Effector memory CD8-positive, alpha-beta T cell (primary cell): ENCODE measurements at places on chromosomes 7 and 10.

DNA sequence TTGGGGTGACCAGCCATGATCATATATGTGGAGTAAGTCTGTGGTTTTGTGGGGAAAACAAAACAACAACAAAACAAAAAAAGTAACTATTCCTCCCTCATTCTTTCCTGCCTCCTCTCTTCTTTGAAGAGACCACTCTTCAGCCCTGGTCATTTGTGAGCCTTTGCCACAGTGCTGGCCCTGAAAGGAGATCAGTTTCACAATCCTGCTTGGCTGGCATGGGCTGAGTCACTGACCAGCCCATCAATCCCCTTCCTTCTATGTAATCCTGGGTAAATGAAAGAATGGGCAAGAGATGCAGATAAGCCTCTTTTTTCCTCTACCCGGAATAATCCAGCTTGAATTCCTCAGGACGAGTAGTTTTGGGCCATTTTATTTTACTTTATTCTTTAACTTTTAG, 13.6 kb downstream of the CSTF2T start:
- no peak overlapping the region for H3K4me3 ChIP-seq
- H3K27ac ChIP-seq: no peak overlapping the region
- H3K27me3 ChIP-seq: peaks cover 11% of the 10 kb centered on the region
- no peaks in the 10 kb centered on the region for H3K4me1 ChIP-seq
- H3K36me3 ChIP-seq: no peaks in the 10 kb centered on the region
- no peak for DNase-seq

GRCh38 chr7:69908454-69908853, 310.2 kb downstream of the AUTS2 start:
- H3K4me3 ChIP-seq: no peak overlapping the region
- no peak for DNase-seq
- H3K36me3 ChIP-seq: no peaks in the 10 kb centered on the region
- H3K4me1 ChIP-seq: peaks cover 6% of the 10 kb centered on the region
- no peak overlapping the region for H3K27ac ChIP-seq

DNA sequence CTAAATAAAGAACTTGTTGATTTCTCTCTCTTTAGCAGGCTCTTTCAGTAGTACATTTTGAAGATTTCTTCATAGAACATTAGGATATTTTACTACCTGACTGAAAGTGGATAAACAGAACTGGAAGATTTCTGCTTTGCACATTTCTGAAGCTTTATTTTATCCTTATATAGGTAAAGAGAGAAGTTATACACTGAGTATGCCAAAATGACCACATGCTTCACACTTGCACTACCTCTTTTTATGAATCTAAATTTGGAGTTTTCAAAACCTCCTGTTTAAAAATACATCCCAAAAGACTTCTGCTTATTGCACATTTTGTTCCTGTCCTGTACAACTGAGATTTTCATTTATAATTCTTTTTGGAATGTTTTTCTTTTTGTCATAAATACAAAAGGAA, 197.4 kb upstream of the PRPS1L1 start:
- no peak overlapping the region for H3K4me3 ChIP-seq
- H3K36me3 ChIP-seq: no peaks in the 10 kb centered on the region
- H3K27me3 ChIP-seq: peaks cover 7% of the 10 kb centered on the region

DNA sequence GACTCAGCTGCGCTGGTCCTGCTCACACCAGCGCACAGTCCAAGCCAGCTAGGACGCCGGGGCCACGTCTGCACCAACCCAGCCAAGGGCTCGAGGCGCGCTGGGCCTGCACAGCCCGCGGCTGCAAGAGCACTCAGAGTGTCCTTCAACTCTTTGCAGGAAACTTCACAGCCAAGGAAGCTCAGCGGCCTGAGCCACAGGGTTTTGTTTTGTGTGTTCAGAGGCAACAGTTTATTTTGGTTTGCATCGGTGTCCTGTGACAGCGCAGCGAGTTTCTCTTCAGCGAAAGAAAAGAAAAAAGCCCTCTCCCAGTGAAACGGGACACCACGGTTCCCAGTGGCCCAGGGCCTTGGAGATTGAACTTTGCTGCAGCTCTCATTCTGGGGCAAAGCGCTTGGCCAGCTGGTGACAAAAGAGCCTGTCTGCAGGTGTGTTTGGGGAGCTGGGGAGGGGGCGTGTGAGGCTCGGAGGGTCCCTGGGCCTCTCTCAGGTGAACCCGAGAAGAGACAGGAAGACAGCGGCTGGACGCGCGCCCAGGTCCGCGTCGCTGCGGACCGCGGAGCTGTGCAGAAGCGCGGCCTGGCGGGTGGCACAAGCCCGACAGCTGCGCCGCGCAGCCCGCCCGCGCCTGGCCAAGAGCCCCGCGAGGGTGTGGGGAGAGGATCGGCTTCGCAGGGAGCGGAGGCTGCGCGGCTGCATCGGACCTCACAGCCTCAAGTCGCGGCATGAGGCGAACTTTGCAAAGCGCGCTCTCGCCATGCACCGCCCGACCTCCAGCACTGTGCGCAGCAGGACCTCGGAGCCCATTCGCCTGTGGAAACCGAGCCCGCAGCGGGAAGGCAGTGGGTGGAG, 922 bp downstream of the CXCL12 start:
- peaks cover 30% of the 10 kb centered on the region for H3K27me3 ChIP-seq
- H3K4me3 ChIP-seq: peak overlapping the region; percentile 40
- H3K27ac ChIP-seq: no peak overlapping the region
- DNase-seq: no peak

DNA sequence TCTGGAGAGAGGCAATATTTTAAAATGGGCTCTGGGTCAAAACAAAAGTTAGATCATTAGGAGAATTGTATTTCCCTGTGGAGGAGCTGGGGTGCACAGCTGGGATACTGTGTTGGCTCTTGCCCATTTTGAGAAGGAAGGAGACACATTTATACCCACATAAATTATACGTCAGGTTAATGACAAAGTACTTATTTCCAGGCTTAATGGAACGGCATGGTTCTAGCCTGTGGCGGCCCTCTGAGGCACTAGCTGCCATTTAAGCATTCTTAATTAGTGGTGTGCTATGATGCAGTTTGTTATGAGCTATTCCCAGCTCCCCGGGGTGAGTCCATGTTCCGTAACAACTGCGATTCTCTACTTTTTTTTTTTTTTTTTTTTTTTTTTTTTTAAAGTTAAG, 193.5 kb downstream of the SEC23IP start:
- no peaks in the 10 kb centered on the region for H3K4me1 ChIP-seq
- no peak overlapping the region for H3K4me3 ChIP-seq
- H3K36me3 ChIP-seq: no peaks in the 10 kb centered on the region
- DNase-seq: no peak
- H3K27me3 ChIP-seq: peaks cover 24% of the 10 kb centered on the region
- H3K27ac ChIP-seq: no peak overlapping the region

DNA sequence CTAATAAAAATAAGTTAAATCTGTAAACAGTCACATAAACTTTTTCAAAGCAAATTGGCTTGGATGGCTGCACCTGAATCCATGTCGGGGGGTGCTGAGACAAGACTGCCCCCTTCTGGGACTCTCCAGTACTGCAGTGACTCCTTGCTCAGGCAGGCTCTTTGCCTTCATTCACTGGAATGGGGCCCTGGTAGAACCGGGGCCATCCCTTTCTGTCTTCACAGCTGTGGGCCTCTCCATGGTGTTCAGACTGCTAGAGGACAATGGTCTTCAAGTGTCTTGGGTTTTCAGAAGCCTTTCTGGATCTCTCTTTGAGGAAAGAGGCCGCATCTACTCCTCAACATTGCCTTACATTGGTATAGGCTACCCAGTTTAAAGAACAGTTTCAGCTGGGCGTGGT, 16.1 kb upstream of the IMPDH1 start:
- H3K4me1 ChIP-seq: peaks cover 23% of the 10 kb centered on the region
- H3K27ac ChIP-seq: no peak overlapping the region
- DNase-seq: peak; percentile 86
- peaks cover 18% of the 10 kb centered on the region for H3K27me3 ChIP-seq
- no peak overlapping the region for H3K4me3 ChIP-seq
- H3K36me3 ChIP-seq: no peaks in the 10 kb centered on the region

DNA sequence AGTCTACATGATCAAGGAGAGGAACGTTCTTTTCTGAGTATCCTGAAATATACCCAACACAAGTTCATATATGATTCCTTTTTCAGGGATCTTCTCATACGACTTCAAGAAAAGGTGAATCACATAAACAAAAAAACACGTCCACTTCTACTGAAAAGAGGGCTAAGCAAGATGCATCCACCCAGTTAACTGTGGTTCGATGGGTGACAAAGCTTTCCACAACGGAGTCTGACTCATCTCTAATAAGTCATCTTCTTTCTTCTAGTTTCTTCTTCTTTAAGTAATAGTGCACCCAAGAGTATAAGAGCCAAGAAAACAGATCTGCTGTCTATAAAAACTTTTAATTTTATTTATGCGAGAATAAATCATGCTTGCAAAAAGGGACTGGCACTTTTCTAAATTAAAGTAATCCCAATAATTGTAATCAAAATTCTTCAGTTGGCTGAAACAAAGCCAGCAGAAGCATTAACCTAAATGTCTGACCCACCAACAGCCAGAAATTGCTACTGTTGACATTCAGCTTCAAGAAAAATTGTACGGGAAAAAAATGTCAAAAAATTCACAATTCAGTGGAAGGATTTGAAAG, 146.9 kb upstream of the ANK3 start:
- no peaks in the 10 kb centered on the region for H3K27me3 ChIP-seq
- H3K27ac ChIP-seq: no peak overlapping the region
- no peaks in the 10 kb centered on the region for H3K36me3 ChIP-seq
- peaks cover 27% of the 10 kb centered on the region for H3K4me1 ChIP-seq
- no peak for DNase-seq

DNA sequence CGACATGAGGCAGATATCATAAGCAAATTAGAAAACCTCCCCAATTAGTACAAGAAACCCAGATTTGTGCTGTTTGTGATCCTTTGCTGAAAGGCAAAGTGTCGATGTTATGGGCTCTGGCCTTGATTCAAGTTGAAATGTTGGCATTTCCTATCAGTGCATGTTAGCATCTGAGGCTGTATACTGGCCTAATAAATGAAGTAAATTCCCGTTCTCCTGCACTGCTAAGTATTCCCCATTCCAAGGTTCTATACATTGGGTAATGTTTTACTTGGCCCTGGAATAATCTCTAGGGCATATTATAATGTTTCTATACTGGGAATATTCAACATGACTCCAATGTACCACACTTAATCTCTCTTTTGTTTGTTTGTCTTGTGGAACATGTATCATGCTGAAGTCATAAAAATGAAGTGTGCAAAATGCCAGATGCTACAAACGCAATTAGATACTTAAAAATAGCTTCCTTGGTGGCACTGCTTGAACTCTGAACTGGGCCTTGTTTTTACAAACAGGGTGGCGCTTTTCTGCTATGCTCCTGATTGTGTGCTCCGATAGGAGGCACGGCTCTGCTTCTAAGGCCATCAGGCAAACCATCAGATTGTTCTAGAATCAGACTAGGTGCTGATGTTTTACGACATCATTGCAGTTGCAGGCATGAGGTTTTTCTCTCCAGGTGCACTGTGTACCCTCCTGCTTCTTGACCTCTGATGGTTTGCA, 156.7 kb upstream of the TCF7L2 start:
- no peak overlapping the region for H3K4me3 ChIP-seq
- H3K27me3 ChIP-seq: no peaks in the 10 kb centered on the region
- H3K4me1 ChIP-seq: peaks cover 3% of the 10 kb centered on the region
- H3K27ac ChIP-seq: no peak overlapping the region

DNA sequence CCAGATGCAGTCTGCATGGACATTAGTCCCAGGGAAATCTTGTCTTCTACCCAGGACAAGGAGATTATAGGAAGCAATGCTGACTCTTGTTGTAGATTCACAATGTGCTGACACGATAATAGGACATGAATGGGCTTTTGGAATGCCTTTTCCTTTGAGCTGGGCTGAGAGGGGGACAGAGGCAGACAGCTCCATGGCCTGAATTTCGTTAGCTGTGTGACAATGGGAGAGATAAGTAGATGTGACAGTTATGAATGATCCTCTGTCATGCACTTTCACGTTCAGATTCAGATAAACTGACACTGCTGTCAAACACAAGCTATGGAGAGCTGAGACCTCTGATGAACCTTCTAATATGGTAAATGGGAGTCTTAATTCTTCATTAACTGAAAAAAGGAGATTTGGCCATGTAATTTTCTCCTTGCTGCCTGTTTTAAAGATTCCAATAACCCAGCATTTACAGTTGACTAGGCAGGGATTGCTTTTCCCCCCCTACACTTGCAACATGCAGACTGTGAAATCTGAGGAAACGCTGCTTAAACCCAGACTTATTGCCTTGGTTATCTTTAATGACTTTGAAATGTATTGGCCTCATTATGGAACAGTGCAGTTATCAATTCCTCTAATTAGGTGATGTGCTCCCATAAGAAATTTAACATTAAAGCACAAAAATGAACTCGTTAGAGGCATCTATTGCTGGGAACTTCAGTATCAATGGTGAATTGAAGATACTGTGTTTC, 669.3 kb downstream of the AUTS2 start:
- H3K4me1 ChIP-seq: no peaks in the 10 kb centered on the region
- no peaks in the 10 kb centered on the region for H3K36me3 ChIP-seq
- H3K27me3 ChIP-seq: peaks cover 5% of the 10 kb centered on the region
- DNase-seq: no peak
- H3K27ac ChIP-seq: no peak overlapping the region

GRCh38 chr7:93359520-93360198, 127.5 kb downstream of the VPS50 start:
- H3K4me3 ChIP-seq: no peak overlapping the region
- H3K27ac ChIP-seq: no peak overlapping the region
- H3K4me1 ChIP-seq: no peaks in the 10 kb centered on the region
- no peak for DNase-seq
- peaks cover under 1% of the 10 kb centered on the region for H3K36me3 ChIP-seq

DNA sequence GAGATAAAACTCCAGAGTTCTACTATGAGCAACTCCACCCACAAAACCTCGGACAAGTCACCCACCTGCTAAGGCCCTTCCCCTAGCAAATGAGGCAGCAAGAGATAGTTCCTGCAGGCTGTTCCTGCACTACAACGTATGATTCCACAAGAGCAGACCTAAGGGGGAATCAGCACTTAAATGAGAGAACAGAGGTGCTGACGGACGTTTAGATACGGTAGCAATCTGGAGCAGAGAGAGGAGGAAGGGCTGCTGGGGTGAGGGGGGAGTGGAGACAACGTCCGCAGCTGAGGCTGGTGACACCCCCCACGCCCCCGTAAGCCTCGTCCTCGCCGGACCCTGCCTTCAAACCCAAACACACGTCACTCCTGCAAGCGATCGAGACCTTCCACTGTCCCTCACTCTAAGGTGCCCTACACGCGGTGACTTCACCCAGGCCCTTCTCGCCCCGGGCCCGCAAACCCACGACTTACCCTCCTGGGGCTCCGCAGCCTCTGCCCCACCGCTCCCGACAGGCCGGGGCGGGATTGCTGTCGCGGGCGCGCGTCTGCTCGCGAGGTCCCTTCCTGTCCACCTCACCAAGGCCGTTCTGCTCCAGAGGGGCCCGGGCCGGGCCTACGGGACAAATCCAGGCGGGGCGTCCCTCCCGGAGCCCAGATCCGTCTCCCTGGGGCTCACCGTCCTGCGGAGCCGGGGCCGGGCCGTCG, 635 bp downstream of the ZNF12 start:
- peaks cover 10% of the 10 kb centered on the region for H3K27me3 ChIP-seq
- peak overlapping the region; percentile 94 for H3K4me3 ChIP-seq
- H3K4me1 ChIP-seq: peaks cover 44% of the 10 kb centered on the region

GRCh38 chr7:18468795-18469194, 26.8 kb upstream of the HDAC9 start:
- no peaks in the 10 kb centered on the region for H3K4me1 ChIP-seq
- no peak for DNase-seq
- H3K27ac ChIP-seq: no peak overlapping the region
- H3K36me3 ChIP-seq: no peaks in the 10 kb centered on the region

- peaks cover 49% of the 10 kb centered on the region for H3K27me3 ChIP-seq
- no peaks in the 10 kb centered on the region for H3K36me3 ChIP-seq
- no peak for DNase-seq
- no peak overlapping the region for H3K4me3 ChIP-seq
- H3K4me1 ChIP-seq: no peaks in the 10 kb centered on the region
Measured at GRCh38 chr10:77505431-77506334, 131.9 kb downstream of the KCNMA1 start.

- no peaks in the 10 kb centered on the region for H3K27me3 ChIP-seq
- no peak for DNase-seq
- H3K4me3 ChIP-seq: peak overlapping the region; percentile 93
Measured at GRCh38 chr10:1048349-1048731, 579 bp downstream of the IDI1 start.
